ENCODE measurements at places on chromosomes 5 and 9. TPM values are rescaled to one million over a fixed set of nuclear protein-coding genes. Genes with fewer than 3 reads are reported as not detected.

ZNF484 gene
- total RNA-seq = 12.6 TPM

OR2K2 gene
- not detected for total RNA-seq

- no peak for DNase-seq
- no peaks in the 10 kb centered on the region for H3K4me1 ChIP-seq
- no peaks in the 10 kb centered on the region for H3K27me3 ChIP-seq
- no peak overlapping the region for H3K27ac ChIP-seq
- H3K36me3 ChIP-seq = no peaks in the 10 kb centered on the region
Measured at GRCh38 chr9:88635151-88635550, 100.2 kb downstream of the NXNL2 start.

GRCh38 chr5:1444361-1445189 is 665 bp downstream of the SLC6A3 start:
- no peak for DNase-seq
- H3K4me3 ChIP-seq = no peak overlapping the region
- no peaks in the 10 kb centered on the region for H3K36me3 ChIP-seq
- peaks cover 11% of the 10 kb centered on the region for H3K4me1 ChIP-seq
- H3K27me3 ChIP-seq = peaks cover 7% of the 10 kb centered on the region

HAVCR2 gene
- total RNA-seq = 2.3 TPM

- H3K4me3 ChIP-seq = no peak overlapping the region
- no peak overlapping the region for H3K27ac ChIP-seq
- no peaks in the 10 kb centered on the region for H3K36me3 ChIP-seq
- H3K27me3 ChIP-seq = no peaks in the 10 kb centered on the region
Measured at GRCh38 chr5:102853680-102854079, 98.6 kb downstream of the PAM start.
